ENCODE measurements at places on chromosomes 6 and 20. TPM values are rescaled to one million over a fixed set of nuclear protein-coding genes. Genes with fewer than 3 reads are reported as not detected.
A peak's percentile ranks its signal among the peaks of the same experiment; 100 is the strongest.

- DNase-seq: no peak
Observed at GRCh38 chr20:19921284-19921793, 95.8 kb upstream of the NAA20 start.

GRCh38 chr20:5843054-5843592, 92.9 kb downstream of the SHLD1 start:
- no peak for DNase-seq

DNA sequence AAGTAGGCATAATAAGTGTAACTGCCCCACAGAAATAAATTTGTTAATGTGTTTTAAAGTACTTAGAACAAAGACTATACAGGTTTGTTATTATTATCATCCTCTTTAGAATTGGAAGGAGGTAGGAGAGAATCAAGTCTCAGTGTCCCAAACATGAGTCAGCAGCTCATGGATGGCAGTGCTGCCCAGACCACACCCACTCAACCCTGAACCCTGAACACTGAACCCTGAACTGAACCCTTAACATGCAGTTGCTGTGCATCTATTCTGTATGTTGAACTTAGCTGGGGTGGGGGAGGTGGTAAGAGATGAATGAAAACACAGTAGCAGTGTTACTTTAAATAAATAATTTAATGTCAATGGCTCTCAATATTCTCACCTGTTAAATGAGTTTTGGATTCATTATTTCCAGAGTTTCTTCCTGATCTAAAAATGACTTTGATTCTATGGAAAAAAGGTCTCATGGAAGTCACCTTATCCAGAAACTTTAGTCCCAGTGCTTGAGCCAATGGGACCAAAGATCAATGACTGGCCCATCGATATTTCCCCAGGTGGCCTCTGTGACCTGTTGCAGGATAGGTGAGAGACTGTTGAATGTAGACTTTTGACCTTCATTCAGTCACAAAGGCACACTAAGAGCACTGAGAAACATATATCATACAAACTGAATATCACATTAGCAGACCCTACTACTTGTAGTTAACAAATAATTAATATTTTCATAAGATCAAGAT, 3.1 kb upstream of the ANKRD66 start:
- DNase-seq: no peak

- DNase-seq: no peak
Observed at GRCh38 chr6:132168961-132169360, 217.8 kb upstream of the CCN2 start.

- DNase-seq: no peak
Observed at GRCh38 chr6:108561742-108562502, 1.2 kb downstream of the FOXO3 start.

The NT5E gene
- 263 TPM for total RNA-seq

GRCh38 chr6:117906958-117907600, at the start of gene SLC35F1:
TSS of gene SLC35F1 (plus strand) at chr6:117907264.
- DNase-seq: no peak

DNA sequence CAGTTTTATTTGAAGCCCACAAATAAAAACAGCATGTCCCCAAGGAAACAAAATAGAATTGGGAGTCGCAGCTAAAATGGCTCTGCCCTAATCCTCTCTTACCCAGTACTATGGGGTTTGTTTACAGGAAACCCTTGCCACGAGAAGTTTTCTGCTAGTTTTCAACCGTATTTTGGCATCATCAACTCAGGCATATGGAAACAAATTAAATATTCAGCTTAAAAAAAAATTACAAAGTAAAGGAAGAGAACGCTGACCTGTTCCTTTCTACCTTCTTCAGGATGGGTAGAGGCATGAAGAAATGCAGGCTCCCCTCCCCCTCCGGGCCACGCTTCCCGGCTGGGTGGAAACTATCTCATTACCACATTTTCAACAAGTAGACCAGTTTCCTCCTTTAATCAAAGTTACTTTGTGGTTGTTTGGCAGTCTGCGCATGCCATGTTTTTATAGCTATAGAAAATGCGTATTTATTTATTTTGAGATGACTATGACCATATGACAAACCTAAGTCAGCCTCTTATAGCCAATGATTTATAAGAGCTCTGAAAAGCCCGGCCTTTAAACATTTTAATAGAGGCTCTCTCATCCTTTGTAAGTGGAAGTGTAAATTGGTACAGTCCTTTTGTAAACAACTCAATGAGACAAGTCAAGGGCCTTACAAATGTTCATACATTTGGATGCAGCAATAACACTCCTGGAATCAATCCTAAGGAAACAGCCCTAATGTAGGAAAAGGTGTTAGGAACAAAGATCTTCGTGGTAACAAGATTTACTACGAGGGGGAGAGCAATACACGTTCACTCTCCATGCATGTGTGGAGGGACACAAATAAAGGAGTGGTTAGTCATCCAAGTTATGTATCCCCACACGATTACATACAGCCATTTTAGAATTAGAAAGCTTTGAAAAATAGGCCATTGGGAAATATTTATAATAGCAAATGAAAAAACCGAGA, 16.1 kb upstream of the ZNF217 start:
- peak; percentile 26 for DNase-seq

Measured in HFFc6 (cell line).